IPS-NIHi11 (cell line): ENCODE measurements at places on chromosomes 3 and 15.

DNA sequence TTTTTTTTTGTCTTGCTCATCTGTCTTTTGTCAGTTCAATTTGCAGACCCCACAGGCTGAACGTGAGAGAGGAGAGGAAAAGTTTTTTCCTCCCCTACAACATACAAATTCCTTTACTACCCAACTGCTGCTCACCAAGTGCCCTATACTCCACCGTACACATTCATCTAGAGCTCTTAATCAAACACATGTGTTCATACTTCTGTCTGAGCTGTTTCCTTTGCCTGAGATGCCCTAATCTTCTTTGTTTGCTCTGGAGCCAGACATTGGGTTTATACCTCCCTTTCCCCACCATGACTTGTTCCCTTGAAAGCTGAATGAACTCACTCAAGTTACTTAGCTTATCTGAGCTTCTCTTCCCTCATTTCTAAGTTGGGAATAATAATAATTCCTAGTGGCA, 122.7 kb upstream of the RASGRP1 start:
- no peak for DNase-seq

DNA sequence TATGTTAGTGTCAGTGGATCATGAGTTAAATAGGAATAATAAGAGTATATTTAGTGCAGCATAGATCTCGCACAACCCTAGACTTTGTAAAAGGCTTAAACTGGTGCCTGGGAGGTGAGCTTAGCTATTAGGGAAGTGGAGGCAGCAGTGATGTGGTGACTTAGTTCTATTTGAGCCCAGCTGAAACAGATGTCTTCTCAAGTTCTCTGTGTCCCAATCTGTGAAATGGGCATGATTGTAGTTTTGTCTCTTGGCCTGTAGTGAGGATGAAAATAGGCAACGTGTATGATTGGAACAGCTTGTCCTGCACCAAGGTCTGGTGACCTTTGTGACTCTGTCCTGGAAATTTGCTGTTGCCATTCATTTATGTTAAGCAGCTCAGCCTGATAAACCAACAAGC, 34.7 kb downstream of the EBLN2 start:
- DNase-seq: no peak

- DNase-seq: no peak
Observed at GRCh38 chr3:38327335-38328009, 19.1 kb upstream of the XYLB start.

DNA sequence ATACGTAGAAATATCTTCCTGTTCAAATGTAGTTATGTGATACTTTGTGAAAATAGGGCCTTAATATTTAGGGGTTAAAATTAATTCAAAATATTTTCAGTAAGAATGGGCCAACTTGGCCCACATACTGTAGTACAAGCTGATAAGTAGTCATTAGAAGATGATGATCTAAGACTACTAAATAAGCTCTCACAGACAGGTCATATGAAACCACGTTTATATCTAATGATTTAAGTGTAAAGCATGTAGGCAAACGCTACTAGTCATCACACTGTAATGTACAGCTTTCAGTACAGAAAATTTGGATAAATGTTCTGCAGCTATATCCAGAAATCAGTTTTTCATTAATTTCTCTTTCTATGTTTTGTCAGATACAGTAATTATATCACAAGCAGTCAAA, 228.6 kb downstream of the UBE2E2 start:
- DNase-seq: no peak

DNA sequence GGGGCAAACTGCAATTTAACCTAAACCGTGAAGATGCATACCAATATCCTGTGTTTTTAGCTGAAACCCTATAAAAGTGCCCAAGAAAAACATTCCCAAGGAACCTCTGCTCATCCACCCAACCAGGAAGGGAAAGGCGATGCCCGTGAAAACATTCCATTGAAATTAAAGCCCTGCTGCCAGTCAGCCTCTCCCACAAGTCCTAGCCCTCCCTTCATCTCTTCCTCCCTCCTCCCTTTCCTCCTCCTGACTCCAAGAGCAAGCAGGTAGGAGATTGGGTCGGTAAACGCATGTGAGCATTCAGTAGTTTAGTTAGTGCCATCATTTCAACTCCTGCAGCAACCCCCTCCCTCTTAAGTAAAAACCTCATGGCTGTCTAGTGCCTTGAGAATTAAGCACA, 27.7 kb downstream of the HES1 start:
- peak; percentile 53 for DNase-seq

DNA sequence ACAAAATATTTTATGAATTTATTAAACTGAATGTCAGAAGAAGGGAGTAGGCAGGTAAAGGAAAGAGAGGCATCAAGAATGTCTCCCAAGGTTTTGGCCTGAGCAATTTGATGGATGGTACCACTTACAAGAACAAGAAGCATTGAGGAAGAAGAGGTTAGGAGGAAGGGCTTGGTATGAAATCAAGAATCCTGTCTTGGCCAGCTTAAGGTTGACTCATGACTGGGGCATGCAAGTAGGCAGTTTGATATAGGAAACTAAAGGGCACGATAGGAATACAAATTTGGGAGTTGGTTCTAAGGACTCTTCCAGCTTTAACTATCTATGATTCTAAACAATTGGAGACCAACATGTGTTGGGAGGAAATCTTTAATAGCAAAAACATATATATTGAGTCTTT, 79.1 kb downstream of the NTRK3 start:
- no peak for DNase-seq

DNA sequence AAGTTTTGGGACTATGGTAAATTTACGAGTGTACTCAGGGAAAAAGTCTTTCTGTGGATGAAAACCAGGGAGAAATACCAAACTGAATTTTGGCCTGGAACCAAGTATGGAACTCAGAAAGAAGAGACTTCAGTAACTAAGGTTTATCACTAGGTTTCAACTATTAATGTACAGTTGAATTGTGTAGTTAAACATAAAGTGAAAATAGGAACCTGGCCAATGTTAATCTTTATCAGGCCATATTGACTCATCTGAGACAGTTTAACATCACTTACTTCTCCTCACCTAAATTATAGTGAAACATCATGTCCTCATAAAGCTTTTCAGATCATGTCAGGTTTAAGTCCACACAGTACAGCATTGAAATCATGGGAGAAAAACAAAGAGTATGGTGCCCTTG, 197.7 kb downstream of the LSAMP start:
- DNase-seq: no peak

GRCh38 chr3:46895761-46896160, 18.2 kb downstream of the PTH1R start:
- DNase-seq: no peak
